Stimulated activated CD4-positive, alpha-beta T cell treated with anti-CD3 and anti-CD28 coated beads, Interleukin-1b, Interleukin-23, amount 100 ng/mL, for 1 hour (primary cell): ENCODE measurements at places on chromosomes 3 and 15.
A peak's percentile ranks its signal among the peaks of the same experiment; 100 is the strongest.

DNA sequence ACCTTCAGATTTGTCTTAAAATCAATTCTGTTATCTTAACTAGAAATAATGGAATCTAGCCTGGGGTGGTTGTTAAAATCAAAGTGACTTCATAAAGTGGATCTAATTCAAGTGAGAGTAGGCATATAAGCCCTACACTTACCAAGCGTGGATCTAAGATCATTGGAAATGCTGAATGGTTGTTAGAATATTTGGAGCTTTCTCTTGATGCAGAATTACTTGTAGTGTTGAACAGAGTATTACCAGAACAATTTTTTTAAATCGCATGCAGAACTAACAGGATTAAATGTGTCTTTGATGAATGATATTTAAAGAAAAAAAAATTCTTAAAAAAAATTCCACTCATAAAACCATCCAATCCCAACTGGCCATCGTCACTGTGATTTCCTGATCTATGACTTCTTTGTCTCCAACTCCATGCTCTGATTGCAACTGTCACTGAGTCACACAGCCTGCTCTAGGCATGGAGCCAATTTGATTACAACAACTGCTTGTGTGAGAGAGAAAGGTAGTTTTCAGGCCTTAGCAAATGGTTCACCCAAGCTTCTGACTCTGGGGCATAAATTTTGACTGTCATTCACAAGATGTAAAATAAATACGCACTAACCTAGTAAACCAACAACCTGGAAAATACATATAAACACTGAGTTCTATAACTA, 25.9 kb upstream of the SPRED1 start:
- DNase-seq, result no peak

DNA sequence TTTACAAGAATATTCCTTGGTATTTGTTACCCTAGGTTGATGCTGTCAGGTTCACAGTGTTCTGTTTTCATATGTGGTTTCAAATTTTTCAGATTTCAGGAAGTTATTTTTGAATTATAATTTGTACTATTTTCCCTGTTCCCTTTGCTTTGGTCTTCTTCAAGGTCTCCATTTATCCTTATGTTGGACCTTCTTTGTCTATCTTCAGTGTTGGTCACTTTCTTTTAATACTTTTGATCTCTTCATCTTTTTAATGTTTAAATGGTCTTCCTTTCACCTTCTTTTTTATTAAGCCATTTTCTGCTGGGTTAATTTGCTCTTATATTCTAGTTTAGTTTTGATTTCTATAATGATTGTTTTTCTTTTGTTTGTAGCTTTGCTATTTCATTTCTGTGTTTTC, 61.3 kb downstream of the KLHL25 start:
- DNase-seq, result no peak

- no peak for DNase-seq
These were observed 33.9 kb upstream of the GRAMD1C start for GRCh38 chr3:113804661-113805060.

GRCh38 chr15:64348455-64348854, 7.5 kb downstream of the CSNK1G1 start:
- no peak for DNase-seq

GRCh38 chr3:119261055-119261454, 20.4 kb upstream of the B4GALT4 start:
- no peak for DNase-seq

- DNase-seq, result no peak
These were observed 253.8 kb downstream of the TLE3 start for GRCh38 chr15:69843900-69844304.

- DNase-seq, result no peak
These were observed 34.3 kb downstream of the MCF2L2 start for GRCh38 chr3:183394150-183394549.

DNA sequence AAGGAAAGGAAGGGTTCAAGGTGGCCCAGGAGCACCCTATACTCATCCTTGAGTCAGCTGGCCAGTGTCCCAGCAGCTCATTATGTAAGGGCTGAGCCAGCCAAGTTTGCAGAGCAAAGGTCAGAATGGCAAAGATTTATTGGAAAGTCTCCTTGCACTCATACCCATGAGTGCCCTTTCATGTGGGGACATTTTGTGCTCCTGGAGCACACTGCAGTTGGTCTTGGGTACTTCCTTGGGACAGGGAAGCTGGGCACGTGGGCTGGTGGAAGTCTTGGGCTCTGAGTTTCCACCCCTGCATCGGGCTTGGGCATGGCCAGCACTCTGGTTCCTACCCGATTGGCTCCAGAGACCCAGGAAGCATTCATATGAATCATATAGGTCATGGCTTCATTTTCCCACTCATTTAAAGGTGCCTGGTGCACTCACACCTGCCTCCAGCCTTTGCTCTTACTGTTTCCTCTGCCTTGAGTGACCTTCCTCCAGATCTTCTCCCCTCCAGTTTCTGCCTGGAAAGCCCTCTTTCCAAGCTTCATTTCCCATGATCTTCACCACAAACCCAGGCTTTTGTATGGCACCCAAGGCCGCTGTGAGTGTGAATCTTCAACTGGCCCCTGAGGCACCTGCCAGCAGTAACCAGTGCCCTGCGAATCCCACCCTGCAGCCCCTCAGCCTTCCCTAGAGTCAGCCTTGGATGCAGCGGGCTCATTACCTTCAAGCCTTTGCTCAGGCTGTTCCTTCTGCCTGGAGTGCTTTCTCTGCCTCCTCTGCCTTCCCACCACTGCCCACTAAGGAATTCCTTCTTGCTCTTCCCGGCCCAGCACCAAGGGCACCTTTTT, 10.5 kb upstream of the PRKCD start:
- no peak for DNase-seq

- DNase-seq, result no peak
These were observed 99.7 kb upstream of the DAZL start for GRCh38 chr3:16704941-16705340.

DNA sequence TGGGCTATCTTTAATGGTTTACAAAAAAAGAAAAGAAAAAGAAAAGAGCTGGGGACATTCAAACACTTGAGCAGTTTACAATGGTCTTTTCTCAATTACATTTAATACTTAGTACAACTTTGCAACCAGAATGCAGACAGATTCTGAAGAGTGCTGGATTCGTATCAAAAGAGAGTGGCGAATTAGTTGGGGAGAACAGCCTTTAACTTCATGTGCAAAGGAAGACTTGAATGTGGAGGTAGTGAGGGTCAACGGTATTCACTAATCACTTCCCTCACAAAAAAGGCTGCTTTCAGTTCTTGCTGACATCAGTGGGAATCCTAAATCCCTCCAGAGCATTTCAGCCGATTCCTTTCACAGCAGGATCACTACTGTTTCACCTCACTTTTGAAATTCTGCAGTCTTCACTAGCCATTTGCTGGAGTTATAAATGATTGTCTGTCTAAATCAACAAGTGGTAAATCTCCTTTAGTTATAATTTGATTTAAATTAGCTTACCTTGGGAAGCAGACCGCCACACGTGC, 323.0 kb upstream of the SEMA6D start:
- DNase-seq, result no peak

- DNase-seq, result no peak
These were observed 136.5 kb downstream of the ZNF609 start for GRCh38 chr15:64596701-64597476.

GRCh38 chr3:115085197-115085865, 61.8 kb downstream of the ZBTB20 start:
- no peak for DNase-seq

- DNase-seq, result no peak
These were observed at the start of gene GNB4 for GRCh38 chr3:179451265-179452175. GNB4 (minus strand) TSS chr3:179451470; CDS start chr3:179426200, 25,270 bp downstream.

DNA sequence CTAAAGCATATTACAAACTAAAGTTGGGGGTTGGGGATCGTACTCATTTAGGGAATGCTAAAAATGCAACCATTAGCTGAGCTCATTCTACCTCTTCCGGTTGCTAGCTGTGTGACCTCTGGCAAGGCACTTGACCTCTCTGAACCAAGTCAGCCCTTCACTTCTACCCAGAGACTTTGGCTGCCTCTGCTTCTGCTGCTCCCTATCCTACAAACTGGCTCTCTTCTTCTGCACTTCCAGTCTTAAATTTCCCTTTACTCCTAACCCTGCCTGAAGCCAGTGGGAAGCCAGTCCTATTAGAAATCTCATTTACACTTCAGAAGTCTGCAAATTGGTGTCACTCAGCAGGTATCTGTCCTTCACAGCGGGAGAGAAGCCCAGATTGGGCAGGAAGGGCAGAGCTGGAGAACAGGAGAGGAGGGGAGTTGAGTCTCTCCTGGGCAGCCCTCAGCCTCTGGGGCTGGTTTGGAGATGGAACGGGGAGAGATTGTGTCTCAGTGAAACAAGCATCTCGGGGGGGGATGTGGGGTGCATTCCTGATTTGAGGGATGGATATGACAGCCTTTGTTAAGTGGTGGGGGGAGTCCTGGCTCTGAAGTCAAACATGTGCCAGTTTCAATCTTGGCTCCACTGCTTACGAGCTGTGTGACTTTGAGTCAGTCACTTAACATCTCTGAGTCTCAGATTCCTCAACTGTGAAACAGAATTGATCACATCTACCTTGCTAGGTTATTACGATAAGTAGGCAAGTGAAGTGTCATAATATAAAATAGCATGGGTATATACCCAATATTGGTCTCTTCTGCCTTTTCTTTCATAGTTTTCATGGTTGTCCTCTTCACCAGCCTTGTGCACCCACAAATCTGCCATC, 7.8 kb upstream of the AEN start:
- no peak for DNase-seq

GRCh38 chr15:73677146-73677607, 7.0 kb upstream of the CD276 start:
- DNase-seq, result peak; percentile 7

DNA sequence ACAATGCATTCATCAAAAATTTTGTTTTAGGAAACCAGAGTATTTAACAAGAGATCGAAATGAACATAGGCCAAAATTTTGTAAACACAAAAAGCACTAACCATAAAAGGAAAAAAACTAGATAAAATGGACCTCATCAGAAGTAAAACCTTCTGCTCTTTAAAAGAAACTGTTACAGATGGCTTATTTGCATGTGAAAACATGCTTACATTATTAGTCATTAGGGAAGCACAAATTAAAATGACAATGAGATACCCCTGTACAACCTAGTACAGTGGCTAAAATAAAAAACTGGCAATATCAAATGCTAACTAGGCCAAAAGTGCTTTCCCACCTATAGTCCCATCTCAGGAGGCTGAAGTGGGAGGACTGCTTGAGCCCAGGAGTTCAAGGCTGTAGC, 19.3 kb downstream of the UBR1 start:
- DNase-seq, result no peak
